AG09319 (cell line): ENCODE measurements at places on chromosomes 5 and 9.

DNA sequence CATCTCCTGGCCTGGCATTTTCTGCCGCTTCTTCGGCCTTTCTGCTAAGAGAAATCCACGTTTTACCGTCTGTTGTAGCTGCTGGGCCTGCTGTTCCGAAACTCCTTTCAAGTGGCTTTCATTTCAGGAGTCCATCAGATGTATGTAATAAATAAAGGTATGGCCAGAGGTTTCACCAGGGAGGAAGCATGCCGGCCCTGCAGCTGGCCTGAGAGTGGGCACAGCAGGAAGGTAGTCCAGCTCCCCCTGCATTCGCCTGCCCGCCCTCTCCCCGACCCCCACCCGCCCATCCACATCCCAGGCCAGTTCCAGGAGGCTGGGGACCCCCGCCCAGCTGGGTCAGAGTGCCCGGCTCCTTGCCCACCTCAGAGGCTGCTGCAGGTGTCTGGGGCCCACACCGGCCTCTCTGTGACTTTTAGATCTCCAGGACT, 46.4 kb upstream of the EXOC3 start:
- no peak for DNase-seq

DNA sequence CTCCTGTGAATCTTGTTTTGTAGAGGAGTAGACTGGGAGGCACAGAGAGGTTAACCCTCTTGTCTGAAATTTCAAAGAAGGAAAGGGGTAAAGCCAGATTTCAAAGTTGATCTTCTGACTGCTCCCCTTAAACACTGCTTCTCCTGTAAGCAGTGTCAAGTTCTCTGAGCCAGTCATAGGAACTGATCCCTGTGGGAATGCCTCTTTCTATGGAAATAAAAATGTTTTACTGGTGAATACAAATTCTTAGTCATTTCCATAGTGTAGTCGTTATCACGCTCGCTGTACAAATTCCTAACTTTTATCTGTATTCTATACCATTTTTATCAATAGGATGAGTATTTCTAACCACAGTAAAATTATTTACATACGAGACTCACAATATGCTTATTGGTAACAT, 66.3 kb upstream of the PRRC1 start:
- no peak for DNase-seq

DNA sequence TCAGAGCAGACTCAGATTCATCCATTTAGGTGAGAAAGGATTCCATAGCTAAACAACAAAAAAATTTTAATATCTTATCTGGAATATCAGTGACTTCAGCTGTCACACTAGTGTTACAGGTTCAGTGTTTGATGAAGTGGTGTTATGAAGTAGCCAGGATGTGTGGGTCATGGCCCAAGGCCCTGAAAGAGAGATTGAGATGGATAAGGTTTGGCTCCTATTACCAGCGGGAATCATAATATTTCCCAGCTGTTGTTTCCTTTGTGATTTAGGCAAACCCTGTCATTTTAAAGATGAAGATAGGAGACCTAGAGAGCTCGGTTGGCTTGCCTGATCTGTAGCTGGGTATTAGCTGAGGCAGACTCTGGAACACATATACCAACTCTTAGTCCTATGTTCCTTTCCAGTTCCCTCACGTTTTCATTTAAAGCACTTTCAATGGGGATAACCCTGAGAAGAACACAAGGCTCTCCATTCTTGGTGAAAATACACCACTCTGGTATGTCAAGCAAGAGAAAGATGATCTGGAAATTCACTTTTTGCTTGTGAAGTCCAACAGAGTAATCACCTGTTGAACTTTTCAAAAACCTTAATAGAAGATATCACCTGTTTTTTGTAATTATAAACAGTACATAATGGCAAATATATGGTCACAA, 54.8 kb downstream of the SV2C start:
- DNase-seq: no peak

GRCh38 chr5:80181618-80182211, 74.1 kb downstream of the SERINC5 start:
- DNase-seq: no peak

DNA sequence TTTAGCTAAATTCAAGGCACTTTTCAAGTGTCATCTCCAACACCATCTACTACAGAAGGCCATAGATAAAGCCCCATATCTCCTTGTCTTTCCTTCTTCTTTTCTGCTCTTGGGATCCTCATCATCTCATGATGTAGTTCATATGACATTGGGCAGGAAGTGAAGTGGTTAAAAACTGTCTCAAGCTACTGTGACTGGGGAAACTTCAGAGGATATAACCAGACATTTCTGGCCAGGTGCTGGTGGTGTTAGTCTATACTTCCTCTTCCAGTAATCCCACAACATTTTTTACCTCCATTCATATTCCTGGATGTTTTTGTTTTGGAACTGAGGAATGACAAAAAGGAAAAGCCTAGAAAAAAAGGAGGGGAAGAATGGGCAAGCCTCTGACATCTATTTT, 188.7 kb downstream of the LURAP1L start:
- no peak for DNase-seq
